ENCODE measurements at places on chromosomes 13 and 19.

DNA sequence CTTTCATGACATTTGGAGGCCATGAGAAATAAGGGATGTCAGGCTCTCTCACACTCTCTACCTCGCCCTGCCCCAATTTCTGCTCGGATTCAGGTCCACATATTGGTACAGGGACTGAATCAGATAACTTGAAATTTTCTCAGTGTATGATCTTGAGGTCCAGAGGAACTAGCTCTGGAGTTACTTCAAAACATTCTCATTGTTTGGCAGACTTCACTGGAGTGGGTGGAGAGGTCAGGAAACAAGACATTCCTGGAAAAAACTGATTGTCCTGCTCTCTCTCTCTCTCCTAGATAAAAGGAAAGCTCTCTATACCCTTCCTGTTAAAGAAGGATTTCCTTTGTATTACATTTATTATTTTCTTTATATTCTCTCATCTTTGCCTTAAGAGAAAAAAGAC, 428.1 kb upstream of the DACH1 start:
- no peak for DNase-seq

GRCh38 chr13:48476686-48477085, 56.2 kb downstream of the RCBTB2 start:
- DNase-seq: no peak

- DNase-seq: no peak
Observed at GRCh38 chr13:20101467-20102316, 59.2 kb downstream of the GJA3 start.

- DNase-seq: no peak
Observed at GRCh38 chr19:4371247-4372164, 28.1 kb downstream of the MPND start.

GRCh38 chr13:27632648-27633047, 11.0 kb downstream of the POLR1D start:
- no peak for DNase-seq

DNA sequence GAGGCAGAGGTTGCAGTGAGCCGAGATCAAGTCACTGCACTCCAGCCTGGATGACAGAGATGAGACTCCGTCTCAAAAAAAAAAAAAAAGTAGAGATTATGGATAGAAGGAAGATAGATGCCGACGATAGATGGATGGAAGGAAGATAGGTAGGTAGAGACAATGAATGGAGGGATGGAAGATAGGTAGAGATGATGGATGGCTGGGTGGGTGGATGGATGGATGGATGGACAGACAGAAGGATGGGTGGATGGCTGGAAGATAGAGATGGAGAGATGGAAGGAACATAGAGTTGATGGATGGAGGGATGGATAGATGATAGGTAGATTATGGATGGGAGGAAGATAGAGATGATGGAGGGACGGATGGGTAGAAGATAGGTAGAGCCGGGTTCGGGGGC, 18.5 kb upstream of the USE1 start:
- no peak for DNase-seq

- DNase-seq: peak; percentile 95
Observed at GRCh38 chr19:38949580-38950367, 19.0 kb downstream of the MRPS12 start.

Data from right cardiac atrium (tissue), 5 donors.